CD8-positive, alpha-beta memory T cell (primary cell): ENCODE measurements at places on chromosomes 13 and 19. TPM values are rescaled to one million over a fixed set of nuclear protein-coding genes. Genes with fewer than 3 reads are reported as not detected.

The PIH1D1 gene
- polyA plus RNA-seq, result 81.8 TPM

DNA sequence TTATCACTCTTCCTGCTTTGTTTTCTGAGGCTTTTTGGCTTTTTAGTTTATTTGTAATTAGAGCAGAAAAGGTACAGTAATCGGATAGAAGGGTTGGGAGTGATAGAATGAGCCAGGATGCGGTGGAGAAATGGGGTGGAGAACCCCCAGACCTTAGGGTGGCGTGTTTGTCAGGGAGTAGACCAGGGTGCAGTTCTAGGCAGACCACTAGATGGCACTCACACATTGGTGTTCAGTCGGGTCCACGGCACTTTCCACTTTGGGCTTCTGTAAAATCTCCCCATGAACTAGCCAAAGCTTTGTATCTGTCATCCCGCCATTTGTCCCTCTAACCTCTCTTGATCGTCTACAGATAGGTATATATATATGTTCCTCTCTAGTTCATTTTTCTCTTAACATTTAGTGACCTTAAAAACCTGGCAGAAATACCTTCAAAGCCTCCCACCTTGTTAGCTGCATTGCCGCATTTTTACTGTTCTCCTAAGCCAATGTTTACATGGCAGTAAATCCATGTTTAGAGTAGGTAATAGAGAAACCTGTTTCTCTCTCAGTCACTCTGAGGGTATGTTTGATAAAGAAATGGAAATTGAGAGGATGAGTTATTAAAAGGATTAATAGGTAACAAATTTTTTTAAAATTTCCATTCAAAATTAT, 154.9 kb downstream of the TM9SF2 start:
- peak; percentile 79 for DNase-seq

DNA sequence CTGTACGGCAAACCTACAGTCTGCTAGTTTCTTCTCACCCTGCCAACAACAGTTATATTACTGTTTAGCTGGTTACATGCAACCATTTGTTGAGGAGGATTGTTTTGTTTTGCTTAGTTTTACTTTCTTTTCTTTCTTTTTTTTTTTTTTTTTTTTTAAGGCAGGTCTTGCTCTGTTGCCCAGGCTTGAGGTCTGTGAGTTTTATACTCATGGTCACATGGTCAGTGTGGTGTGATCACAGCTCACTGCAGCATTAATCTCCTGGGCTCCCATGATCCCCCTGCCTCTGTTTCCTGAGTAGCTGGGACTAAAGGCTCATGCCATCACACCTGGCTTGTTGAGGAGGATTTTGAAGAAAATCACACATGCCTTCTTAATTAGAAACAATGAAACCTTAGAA, 505.6 kb downstream of the GPC5 start:
- no peak for DNase-seq

The CYP4F12 gene
- polyA plus RNA-seq, result not detected

The ZNF296 gene
- 6.7 TPM for polyA plus RNA-seq

- no peak for DNase-seq
Measured at GRCh38 chr19:46271481-46272197, 25.2 kb upstream of the HIF3A start.

GRCh38 chr19:35733180-35734125, 8.8 kb downstream of the IGFLR1 start:
- no peak for DNase-seq

DNA sequence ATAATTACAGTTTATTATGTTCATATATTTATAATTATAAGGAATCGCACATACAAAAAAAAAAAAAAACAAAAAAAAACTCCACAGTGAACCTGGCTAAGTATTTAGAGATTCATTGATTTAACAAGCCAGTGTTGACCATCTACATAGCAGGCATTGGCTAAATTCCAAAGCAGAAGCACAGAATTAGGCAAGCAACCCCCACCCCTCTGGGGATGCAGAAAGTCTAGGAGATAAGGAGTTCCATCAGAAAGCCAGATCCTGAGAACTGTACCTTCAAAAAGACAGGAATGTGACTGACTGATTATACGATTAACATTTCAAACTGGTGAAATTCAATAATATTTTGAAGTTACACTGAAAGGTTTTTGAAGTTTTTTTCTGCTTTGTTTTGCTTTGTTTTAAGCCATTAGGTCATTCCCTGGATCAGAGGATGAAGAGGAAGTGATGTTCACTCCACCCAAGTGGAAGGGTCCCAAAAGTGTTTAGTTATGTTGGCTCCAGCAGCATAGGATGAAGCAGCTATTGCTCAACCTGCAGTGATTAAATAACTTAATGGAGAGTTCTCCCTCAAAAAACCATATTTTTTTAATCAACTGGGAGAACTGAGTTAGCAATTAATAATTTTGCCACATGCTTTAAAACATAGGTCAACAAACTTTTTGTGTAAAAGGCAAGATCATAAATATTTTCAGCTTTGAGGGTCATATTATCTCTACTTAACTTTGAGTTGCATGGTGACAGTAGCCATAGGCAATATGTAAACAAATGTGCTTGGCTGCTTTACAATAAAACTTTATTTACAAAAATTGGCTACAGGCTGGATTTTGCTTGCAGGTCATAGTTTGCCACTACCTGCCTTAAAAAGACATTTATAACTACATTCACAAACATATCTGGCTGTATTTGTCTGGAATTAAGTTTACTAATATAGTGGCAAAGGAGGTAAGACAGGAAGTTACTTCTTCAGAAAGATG, 49.6 kb downstream of the DOCK9 start:
- DNase-seq, result no peak

The TSHZ3 gene
- 1.1 TPM for polyA plus RNA-seq

GRCh38 chr13:43232144-43232872, 208.9 kb downstream of the DNAJC15 start:
- DNase-seq, result no peak

The KLK4 gene
- not detected for polyA plus RNA-seq

- DNase-seq, result no peak
Measured at GRCh38 chr19:47095476-47096099, 18.0 kb downstream of the ZC3H4 start.
